ENCODE measurements at places on chromosomes 6 and 20. TPM values are rescaled to one million over a fixed set of nuclear protein-coding genes. Genes with fewer than 3 reads are reported as not detected.

DNA sequence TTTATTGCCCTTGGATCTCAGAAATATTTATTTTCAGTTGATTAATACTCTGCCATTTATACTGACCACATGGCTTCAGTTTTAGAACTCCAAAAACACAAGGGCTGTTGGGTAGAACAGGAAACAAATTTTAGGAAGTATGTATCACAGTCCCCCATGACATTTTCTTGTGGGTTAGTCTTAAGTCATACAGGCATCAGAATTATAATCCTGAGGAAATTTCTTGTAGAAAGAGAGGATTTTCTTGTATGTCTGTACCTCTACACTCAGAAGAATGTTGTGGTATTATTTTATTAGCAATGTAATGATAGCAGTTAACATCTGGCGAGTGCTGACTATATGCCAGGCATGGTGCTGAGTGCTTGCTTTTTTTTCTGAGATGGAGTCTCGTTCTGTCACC is 302.9 kb downstream of the CLIC5 start:
- no peaks in the 10 kb centered on the region for H3K36me3 ChIP-seq
- peaks cover 7% of the 10 kb centered on the region for H3K4me1 ChIP-seq
- DNase-seq, result no peak
- H3K27ac ChIP-seq, result no peak overlapping the region
- H3K4me3 ChIP-seq, result no peak overlapping the region
- H3K27me3 ChIP-seq, result no peaks in the 10 kb centered on the region

GRCh38 chr20:39623584-39624234 is 661.6 kb downstream of the DHX35 start:
- H3K4me1 ChIP-seq, result no peaks in the 10 kb centered on the region
- no peak overlapping the region for H3K4me3 ChIP-seq
- no peaks in the 10 kb centered on the region for H3K27me3 ChIP-seq
- no peaks in the 10 kb centered on the region for H3K36me3 ChIP-seq

DNA sequence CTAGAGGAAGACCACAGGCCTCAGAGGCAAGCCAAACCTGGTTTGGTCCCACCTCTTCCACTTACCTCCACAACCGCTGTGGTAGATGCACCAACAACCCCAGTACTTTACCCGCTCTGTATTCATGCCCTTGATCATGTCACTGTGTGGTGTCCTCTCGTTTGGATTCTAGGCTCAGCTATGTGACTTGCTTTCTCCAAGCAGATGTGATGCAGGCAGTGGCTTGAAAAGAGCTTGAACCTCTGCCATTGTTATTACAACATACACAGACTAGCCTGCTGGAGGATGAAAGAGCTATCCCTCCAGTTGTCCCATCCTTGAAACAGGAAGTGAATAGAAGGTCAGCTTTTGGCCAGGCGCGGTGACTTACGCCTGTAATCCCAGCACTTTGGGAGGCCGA is 147.7 kb downstream of the ZNF217 start:
- no peaks in the 10 kb centered on the region for H3K27me3 ChIP-seq
- no peak for DNase-seq

DNA sequence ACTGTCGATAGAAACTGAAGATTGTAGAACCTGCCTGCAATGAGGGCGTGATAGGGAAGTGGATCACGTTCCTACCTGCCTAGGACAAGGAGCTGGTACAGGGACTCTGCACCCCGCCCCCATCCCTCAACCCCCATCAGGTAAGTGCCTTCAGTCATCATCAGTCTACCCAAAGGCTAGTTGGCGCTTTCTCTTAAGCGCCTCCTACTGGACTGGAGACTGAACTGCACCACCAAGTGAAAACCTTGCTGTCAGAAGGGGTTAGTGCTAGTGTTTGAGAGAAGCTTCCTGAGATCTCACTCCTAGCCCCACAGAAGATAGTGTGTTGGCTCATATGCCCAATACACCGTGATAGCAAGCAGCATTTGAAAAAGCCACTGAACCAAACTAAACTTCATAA is 706.5 kb upstream of the MAN1A1 start:
- DNase-seq, result no peak
- no peaks in the 10 kb centered on the region for H3K4me1 ChIP-seq
- H3K4me3 ChIP-seq, result no peak overlapping the region
- H3K27me3 ChIP-seq, result no peaks in the 10 kb centered on the region

DNA sequence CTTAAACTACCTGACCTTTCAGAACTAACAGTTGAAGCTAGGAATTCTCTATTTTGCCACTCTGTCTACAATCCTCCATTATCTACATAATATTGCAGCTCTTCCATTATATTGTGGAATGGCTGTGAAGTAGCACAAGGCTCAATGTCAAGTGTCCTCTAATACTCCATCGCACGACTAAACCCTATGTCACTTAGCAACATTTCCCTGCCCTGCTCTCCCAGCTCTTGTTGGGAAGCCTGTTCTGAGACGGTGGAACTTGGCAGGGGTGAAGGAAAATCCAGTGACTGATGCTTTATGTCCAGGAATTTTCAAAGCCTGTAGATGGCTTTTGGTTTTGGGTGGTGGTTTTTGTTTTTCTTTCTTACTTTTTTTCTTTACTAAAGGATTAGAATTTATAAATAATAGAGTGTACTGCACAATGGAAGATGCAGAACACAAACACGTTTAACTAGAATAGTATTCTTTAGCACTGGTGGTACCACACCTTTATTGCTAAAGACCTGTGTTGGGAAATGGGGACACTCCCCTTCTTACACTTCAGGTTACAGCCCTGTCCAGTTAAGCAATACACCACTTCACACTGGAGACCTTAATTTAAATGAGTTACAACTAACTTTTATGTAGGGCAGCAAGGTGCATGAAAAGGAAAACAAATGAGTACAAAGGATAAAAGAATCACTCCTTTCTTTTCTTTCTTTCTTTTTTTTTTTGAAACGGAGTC is 20.7 kb upstream of the AMD1 start:
- no peak overlapping the region for H3K4me3 ChIP-seq
- no peak for DNase-seq
- no peaks in the 10 kb centered on the region for H3K4me1 ChIP-seq
- no peaks in the 10 kb centered on the region for H3K27me3 ChIP-seq
- H3K27ac ChIP-seq, result no peak overlapping the region

DNA sequence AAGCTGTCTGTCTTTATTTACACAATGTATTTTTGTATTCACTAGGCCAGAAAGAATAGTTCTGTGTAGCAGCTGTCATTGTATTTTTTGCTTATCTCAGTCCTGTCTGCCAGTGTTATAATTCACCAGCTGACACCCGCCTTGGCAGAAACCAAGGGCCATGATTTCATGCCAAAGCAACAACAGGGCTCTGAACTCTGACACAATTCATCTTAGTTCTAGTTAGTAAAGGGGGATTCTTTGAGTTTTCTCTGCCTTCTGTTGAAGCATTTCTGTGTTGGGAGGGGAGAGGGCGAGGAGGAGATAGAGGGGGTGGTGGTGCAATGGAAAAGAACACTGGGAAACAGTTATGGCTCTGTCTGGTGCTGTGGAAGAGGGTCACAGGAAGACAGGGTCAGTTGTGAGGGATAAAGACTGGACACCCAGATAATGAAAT is 684.6 kb upstream of the MARCKS start:
- no peaks in the 10 kb centered on the region for H3K4me1 ChIP-seq
- no peak overlapping the region for H3K27ac ChIP-seq
- H3K4me3 ChIP-seq, result no peak overlapping the region

GRCh38 chr20:36507746-36508145 is 33.6 kb upstream of the MYL9 start:
- peak overlapping the region; percentile 17 for H3K27ac ChIP-seq
- no peak for DNase-seq
- H3K4me3 ChIP-seq, result no peak overlapping the region
- H3K27me3 ChIP-seq, result no peaks in the 10 kb centered on the region
- H3K4me1 ChIP-seq, result no peaks in the 10 kb centered on the region

DNA sequence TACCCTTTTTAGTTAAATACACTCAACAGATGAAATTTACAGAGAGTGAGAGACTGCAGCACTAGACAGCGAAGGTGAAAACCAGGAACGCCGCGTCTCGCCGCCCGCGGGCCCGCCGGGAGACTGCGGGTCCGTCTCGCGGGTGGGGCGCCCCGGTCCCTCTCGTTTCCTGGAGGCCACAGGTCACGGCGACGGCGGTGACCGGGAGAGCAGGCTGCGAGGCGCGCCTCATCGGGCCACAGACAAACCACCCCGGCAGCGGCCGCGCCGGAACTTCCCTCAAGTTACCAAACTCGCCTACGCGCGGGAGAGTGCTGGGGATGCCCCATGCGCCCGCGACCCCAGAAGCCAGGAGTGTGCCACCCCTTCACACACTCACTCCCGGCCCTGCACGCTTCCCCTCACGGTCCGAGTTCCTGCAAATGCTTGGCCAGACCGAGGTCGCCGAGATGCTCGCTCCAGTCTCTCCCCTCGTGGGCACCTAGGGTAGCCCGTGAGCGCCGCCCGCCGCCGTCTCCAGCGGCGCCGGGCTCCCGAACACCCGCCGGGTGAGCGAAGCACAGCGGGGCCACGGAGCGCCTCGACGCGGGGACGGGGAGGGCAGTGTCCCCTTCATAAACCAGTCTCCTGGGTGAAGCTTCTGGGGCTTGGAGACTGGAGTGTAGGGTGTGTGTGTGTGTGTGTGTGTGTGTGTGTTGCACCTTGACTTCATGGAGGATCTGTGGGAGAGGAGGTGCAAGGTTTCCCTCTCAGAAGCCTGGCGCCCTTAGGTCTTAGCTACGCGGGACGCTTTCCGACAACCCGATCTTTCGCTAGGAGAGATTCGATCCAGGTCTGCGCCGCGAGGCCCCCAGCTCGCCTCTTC is 1.4 kb downstream of the BACH2 start:
- no peaks in the 10 kb centered on the region for H3K4me1 ChIP-seq
- no peak for DNase-seq
- H3K36me3 ChIP-seq, result no peaks in the 10 kb centered on the region
- no peaks in the 10 kb centered on the region for H3K27me3 ChIP-seq
- H3K27ac ChIP-seq, result peak overlapping the region; percentile 90
- peak overlapping the region; percentile 99 for H3K4me3 ChIP-seq

DNA sequence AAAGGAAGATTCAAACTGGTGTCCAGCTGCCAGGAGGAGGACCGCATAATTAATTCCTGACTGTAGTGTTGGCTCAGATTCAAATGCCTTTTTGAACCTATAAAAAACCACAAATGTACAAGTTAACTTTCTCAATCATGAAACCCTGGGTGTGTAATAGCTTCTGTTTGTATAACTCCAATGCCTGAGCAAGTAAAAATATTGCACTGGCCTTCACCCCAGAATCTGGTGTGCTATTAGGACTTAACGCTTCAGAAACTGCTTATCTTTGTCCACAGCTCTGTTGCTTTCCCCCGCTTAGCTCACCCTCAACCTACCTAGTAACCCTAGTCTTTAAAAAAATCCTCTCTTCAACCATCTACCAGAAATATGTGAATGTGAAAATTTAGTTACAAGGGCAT is 119.1 kb upstream of the MAP7 start:
- no peak overlapping the region for H3K27ac ChIP-seq
- peaks cover 3% of the 10 kb centered on the region for H3K4me1 ChIP-seq
- no peak overlapping the region for H3K4me3 ChIP-seq
- H3K36me3 ChIP-seq, result no peaks in the 10 kb centered on the region

DNA sequence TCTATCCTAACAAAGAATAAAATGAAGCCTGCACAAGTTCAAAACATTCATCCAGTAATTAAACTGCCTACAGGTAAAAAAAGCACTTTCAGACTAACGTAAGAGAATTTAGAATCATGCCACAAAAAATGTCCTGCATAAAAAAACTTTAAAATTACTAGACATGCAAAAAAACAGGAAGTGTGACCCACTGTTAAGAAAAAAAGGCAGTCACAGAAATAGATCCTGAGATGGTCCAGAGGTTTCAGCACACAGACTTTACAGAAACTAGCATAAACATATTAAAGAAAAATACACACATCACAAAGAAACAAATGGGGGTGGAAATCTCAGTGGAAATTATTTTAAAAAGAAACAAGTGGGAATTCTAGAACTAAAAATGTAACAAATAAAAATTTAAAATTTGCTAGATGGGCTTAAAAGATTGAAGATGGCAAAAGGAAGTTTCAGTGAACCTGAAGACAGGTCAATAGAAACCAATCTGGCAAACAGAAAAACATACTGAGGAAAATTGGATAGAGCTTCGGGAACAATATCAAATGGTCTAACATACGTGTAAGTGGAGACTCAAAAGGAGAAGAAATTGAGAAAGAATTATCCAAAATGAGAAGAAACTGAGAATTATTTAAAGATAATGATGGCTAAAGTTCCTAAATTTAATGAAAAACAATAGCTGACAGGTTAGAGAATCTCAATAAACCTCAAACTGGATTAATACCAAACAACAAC is 3.4 kb upstream of the ZNF133 start:
- H3K27ac ChIP-seq, result no peak overlapping the region
- no peaks in the 10 kb centered on the region for H3K4me1 ChIP-seq

GRCh38 chr6:28719275-28719940 is 193.7 kb downstream of the GPX5 start:
- H3K4me3 ChIP-seq, result no peak overlapping the region
- H3K4me1 ChIP-seq, result no peaks in the 10 kb centered on the region
- H3K27ac ChIP-seq, result no peak overlapping the region
- peaks cover 3% of the 10 kb centered on the region for H3K27me3 ChIP-seq
- H3K36me3 ChIP-seq, result no peaks in the 10 kb centered on the region
- DNase-seq, result no peak

DNA sequence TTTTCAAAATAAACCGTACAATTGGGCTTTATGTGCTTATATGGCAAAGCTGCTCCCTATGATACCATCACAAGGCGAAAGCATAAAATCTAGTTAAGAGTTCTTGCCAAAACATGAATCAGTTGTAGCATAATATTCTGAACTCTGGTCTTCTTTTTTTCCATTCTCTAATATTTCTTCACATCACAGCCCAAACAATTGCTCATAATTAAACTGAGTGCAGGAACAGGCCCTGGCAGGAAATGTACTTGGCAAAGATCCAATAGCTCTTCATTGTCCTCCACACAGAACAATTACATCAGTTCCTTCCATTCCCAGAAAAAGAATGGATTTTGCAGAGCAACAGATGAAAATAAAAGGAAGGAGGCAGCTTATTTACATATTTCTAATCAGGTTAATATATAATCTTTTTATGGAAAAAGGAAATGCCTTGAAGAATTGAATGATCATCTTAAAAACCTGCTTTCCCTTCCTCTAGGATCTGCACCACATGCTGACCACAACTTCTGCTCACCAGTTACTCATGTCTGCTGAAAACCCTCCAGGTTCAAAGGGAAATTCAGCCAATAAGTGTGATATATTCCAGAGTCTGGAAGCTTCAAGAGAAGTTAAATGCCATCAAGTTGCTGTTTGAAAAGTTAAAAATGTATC is 123.3 kb upstream of the COL21A1 start:
- peaks cover 27% of the 10 kb centered on the region for H3K4me1 ChIP-seq
- H3K36me3 ChIP-seq, result no peaks in the 10 kb centered on the region
- H3K27ac ChIP-seq, result peak overlapping the region; percentile 86
- peak; percentile 60 for DNase-seq
- no peak overlapping the region for H3K4me3 ChIP-seq

- H3K4me1 ChIP-seq, result no peaks in the 10 kb centered on the region
- H3K27ac ChIP-seq, result peak within 1 kb of the TSS; percentile 80
- no peak for DNase-seq
- H3K36me3 ChIP-seq, result no peaks in the 10 kb centered on the region
- H3K4me3 ChIP-seq, result peak within 1 kb of the TSS; percentile 44
Observed at GRCh38 chr20:46651091-46651962, at the start of gene SLC13A3. SLC13A3 (minus strand) TSS chr20:46651459; CDS start chr20:46651421, 38 bp downstream.

TSBP1 gene
- not detected for total RNA-seq

GCM1 gene
- not detected for total RNA-seq

THEMIS gene
- total RNA-seq, result 0.84 TPM

PGC gene
- total RNA-seq, result not detected

LAMA5 gene
- 95.2 TPM for total RNA-seq
